ENCODE measurements at places on chromosomes 1 and 21.

DNA sequence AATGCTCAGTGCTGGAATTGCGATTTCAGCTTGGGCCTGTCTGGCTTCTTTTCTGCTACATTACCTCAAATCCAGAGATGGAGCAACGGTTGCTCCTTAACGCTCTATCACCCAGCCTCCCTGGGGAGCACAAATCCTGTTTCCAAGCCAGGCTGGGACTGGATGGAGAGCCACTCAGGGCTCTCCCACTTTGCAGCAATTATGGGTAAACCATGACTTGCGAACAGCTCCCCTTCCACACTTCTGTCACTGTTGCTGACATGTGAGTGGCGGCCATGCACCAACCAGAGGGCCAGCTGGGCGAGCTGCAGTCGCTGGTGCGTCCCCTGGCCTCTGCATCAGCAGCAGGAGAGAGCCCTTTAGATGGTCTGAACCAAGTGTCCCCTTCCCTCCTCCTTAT lies 65.1 kb upstream of the RAB4A start:
- no peak for DNase-seq

GRCh38 chr1:237894131-237894530 lies 3.4 kb upstream of the ZP4 start:
- no peak for DNase-seq

DNA sequence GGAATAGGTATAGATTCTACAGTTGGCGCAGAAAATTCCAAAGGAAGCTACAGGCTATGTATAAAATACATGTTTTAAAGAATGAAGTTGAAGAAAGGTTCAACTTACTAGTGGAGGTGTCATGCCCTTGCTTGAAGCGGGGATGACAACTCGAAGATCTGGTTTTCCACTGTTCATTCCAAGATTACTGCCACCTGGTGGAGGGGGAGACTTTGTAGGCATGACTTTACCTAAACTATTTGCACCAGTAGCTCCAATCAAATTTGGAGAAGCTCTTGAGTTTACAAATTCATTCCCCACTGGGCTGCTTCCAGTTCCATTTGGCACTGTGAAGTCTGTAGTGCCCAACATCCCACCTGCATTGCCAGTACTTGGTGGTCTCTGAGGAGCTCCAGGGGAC lies 81.7 kb downstream of the AXDND1 start:
- DNase-seq = no peak

DNA sequence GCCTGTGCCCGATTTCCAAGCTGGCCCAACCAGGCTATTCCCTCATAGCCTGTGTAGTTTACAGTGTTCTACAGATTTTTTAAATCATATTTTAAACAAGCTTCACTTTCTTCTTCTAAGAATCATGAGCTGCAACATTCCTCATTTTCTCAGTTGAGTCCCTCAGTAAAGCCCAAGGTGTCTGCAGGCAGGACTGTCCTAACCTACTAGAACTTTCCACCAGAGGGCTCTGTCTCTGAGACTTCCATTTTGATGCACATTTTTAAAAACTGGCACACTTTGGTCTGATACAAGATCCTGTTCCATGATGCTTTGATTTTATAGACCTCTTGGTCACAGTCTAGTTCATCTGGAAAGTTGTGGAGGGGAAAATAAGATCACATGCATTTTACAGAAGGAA lies 21.6 kb upstream of the SLAMF6 start:
- no peak for DNase-seq

GRCh38 chr1:3910857-3911845 lies 11.1 kb upstream of the C1orf174 start:
- DNase-seq = peak; percentile 71

- DNase-seq = peak; percentile 83
Observed at GRCh38 chr1:93595266-93595665, 86.4 kb downstream of the BCAR3 start.

GRCh38 chr1:177913762-177914540 lies 55.9 kb downstream of the SEC16B start:
- DNase-seq = no peak

GRCh38 chr1:154453574-154454352 lies 48.3 kb upstream of the TDRD10 start:
- DNase-seq = no peak

GRCh38 chr1:45304311-45305081 lies 22.2 kb upstream of the HPDL start:
- peak; percentile 45 for DNase-seq

- DNase-seq = no peak
Observed at GRCh38 chr21:30582870-30583269, 7.3 kb downstream of the KRTAP22-2 start.

- DNase-seq = no peak
Observed at GRCh38 chr1:163248064-163248463, 45.3 kb upstream of the RGS5 start.

- DNase-seq = no peak
Observed at GRCh38 chr1:91018006-91018405, 3.8 kb downstream of the ZNF644 start.

GRCh38 chr21:36966821-36967768 lies 626 bp upstream of the HLCS start:
- no peak for DNase-seq

GRCh38 chr1:9877962-9878361 lies 32.1 kb downstream of the CTNNBIP1 start:
- no peak for DNase-seq

DNA sequence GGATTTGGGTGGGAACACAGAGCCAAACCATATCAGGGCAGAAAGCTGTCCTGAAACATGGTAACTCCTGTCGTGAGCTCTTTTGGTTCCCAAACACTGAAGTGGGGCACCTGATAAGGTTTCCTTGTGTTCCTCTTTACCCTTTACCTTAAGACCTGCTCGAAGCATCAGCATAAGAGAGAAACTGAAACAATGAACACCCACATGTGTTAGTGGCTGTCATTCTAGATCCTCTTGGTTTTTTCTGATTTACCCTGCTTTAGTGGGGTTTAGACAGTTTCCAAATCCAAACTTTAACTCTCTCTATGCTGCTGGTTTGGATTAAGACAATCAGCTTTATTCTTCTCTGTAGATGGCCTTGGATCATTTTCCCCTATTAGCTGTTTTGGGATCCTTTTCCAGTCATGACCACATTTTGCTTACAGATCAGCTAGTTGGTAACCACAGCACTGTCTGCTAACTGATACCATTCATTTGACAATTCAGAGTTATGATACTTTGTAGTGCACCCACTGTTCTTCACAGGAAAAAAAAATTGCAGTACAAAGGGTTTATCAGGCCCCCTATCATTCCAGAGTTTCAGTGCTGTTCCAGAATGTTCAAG lies 975 bp upstream of the MNDA start:
- DNase-seq = no peak

DNA sequence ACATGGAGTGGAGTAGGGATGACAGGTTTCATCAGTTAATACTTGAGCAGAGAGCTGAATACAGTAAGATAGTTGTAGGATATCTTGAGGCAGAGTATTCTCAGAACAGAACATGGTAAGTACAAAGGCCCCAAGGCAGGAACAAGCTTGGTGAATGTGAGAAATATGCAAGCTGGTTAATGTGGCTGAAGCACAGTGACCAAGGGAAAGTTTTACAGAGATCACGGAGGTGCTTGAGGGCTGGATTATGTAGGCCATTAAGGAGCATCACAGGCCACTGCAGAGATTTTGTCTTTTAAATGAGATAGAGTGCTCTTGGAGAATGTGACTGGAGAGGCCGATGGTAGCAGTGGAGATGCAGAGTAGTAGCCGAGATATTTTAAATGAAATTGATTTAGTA lies 54.0 kb upstream of the BOLA1 start:
- peak; percentile 12 for DNase-seq

DNA sequence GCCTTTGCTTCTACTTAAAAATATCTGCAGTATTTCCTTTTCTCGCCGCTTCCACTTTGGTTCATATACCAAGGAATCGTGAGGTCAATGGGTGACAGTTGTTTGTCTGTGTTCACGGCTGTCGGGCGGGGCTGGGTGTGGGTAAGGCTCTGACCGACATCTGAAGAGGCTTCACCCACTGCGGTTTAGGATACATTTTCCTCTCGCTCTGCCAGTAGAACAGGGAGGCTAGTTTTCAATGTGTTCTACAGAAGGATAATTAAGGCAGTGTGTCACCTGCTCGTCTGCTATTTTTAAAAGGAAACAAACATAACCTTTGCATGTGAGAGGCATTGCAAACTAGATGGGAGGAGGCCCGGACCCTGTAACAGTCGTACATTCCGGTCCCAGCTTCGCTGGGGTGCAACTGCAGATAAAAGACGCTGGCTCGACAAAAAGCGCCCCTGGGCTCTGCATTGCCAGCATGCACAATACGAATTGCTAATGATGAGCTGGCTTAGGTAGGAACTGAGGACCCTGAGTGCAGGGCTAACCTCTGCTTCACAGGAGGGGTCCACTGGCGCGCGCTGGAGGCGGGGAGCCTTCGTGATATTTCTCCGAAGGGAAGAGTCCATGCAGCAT lies 8.5 kb upstream of the ERG start:
- peak; percentile 53 for DNase-seq

DNA sequence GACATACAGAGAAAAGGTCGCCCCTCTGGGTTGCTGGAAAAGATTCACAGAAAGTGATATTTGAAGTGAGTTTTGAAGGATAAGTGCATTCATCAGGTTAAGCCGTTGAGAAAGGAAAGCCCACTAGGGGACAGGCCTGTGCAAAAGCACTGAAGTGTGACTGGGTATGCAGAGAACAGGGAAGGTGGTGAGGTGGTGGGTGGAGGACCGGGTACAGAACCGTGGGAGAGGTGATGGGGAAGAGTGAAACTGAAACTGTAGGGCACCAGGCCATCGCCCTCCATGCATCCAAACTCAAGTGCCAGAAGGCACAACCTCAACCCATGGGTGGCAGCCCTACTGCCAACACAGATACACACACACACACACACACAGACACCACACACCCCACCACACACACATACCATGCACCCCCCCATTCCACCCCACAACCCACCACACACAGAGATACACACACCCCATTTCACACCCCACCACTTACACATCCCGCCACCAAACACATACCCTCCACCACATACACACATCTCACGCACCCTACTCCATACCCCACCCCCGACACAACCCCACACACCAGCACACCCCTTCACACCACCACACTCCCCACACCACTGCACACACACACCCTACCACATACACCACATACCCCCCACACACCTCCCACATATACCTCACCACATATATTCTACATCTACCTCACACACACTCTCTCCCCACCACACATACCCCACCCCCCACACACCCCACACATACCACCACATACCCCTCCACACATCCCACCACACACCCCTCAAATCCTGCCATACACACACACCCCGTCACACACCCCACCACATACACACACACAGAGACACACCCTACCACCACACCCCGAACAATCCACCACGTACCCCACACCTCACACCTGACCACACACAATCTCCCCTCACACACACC lies 59.0 kb downstream of the TSEN15 start:
- no peak for DNase-seq

DNA sequence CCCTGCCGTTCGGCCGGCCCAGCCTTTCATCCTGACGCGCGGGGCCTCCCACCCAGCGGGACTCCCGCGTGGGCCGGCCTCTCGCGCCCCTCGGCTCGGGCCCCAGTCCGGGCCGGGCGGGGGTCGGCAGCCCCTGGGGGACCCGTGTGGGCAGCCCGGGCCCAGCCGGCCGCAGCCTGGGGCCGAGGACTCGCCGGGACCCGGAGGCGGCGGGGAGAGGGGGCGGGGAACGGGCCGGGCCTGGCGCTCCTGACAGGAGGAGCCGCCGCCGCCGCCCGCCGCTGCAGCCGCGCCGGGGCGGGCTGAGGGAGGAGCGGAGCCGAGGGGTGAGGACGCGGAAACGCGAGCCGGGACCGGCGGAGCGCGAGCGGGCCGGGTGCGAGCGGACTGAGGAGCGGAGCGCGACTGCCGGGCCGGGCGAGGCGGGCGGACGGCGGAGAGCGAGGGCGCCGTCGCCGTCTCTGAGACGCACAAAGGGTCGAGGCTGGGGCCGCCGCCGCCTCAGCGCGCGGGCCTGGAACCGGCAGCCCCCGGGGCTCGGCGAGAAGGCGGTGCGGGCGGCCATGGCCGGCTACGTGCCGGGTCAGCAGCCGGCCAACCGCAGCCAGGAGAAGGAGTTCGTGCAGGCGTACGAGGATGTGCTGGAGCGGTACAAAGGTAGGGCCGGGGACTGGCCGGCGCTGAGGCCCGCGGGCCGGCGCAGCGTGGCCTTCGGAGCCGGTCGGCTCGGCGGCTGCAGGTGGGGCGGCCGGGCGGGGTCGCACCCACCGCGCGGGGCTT lies 79.1 kb downstream of the NDUFS5 start:
- DNase-seq = peak; percentile 83

GRCh38 chr1:118960026-118960561 lies 28.0 kb downstream of the TBX15 start:
- DNase-seq = peak; percentile 57

GRCh38 chr1:119226321-119226720 lies 85.9 kb upstream of the WARS2 start:
- no peak for DNase-seq

DNA sequence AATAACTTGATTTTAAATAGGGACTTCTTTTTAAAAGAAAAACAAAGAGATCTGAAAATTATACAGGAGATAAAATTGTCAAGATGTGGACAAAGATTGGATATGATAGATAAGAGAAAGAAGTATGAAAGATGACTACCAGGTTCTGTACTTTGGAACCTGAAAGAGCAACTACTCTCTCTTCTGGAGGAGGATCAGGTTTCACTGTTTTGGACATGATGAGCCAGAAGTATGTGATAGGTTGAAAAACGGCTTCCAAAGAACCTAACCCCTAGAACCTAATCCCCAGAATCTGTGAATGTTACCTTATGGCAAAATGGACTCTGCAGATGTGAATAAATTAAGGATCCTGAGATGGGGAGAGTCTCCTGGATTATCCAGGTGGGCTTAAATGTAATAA lies 26.2 kb downstream of the RSBN1 start:
- DNase-seq = no peak

DNA sequence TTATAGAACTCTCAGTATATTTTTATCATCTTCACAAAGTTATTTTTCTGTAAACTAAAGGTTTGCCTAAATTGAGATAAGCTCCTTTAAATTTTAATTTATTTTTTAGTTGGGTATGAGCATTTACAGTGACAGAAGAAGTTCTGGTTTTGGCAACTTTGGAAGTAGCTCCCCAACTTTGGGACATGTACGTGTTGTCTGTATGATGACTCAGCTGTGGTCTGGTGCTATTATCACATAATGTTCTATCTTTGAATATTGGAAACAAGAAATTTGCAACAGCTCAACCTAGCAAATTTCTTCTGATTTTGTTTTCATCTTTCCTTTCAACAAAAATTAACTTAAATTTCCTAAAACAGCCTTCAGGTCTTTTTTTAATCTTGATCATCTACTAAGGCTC lies 46.6 kb upstream of the C1orf105 start:
- no peak for DNase-seq

- DNase-seq = no peak
Observed at GRCh38 chr1:50343323-50343722, 79.9 kb downstream of the DMRTA2 start.

DNA sequence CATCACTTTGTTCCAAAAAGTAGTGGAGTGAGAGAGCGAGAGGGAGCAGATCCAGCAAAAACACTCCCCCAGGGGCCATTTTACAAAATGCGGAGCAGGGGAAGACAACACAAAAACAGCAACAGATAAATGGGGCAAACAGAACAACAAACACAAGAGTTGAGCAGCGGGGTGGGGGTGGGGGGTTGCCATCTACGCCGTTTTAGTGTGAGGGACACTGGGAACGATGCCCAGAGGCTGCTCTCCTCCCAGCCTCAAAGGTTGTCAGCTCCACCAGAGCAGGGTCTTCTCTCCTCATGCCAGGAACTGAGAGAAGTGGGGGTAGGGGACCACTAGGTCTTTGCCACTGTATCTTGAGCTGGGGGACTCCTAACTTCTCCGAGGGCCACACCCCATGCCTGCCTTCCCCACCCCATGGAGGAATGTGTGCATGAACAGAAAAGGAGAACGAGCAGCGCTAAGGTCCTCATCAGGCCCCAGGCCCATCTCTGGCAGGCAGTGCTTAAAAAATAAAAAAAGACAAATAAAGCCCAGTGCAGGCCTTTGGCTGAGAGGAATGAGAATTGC lies 1.3 kb upstream of the PBXIP1 start:
- peak; percentile 29 for DNase-seq

Data from right hindlimb (tissue), 1 donor.